ENCODE measurements at places on chromosomes 7 and 10. TPM values are rescaled to one million over a fixed set of nuclear protein-coding genes. Genes with fewer than 3 reads are reported as not detected.

DNA sequence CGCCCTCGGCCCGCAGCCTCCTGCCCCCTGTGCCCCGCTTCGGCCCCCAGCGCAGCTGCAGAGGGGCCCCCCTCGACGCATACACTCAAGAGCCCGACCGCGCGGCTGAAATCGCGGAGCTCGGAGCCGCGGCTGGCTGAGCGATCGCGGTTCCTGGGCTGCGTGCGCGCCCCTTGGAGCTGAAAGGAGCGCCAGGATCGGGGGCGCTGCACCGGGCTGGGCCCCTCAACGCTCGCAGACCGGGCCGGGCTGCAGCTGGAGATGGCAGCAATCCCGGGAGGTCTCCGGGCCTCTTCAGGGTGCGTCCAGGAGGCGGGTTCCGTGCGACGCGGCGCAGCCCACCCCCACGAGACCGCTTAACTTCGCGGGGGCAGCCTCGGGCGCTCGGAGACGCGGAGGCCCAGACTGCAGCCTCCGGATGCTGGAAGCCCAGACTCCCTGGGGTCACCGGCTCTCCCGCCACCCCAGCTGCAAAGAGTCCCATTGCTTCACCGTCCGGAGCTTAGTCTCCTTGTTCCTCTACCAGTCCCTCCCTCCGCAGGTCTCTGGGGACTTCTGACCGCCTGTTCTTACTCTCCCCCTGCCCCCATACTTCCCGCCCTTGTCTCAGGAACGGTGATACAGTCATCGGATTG, 73.0 kb upstream of the LRRC4 start:
- DNase-seq: peak; percentile 65

- DNase-seq: no peak
Measured at GRCh38 chr7:80918399-80918798, 452 bp downstream of the SEMA3C start.

DNA sequence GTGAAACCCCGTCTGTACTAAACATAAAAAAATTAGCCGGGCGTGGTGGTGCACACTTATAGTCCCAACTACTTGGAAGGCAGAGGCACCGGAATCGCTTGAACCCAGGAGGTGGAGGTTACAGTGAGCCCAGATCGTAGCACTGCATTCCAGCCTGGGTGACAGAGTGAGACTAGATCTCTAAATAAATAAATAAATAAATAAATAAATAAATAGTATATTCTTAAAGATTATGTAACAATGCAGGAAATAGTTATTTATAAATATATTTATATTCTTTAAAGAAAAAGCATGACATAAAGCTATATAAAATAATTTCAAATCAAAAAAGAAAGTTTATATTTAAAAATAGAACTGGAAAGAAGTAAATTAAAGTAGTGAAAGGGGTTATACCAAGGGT, 76.4 kb downstream of the MBL2 start:
- DNase-seq: no peak

DNA sequence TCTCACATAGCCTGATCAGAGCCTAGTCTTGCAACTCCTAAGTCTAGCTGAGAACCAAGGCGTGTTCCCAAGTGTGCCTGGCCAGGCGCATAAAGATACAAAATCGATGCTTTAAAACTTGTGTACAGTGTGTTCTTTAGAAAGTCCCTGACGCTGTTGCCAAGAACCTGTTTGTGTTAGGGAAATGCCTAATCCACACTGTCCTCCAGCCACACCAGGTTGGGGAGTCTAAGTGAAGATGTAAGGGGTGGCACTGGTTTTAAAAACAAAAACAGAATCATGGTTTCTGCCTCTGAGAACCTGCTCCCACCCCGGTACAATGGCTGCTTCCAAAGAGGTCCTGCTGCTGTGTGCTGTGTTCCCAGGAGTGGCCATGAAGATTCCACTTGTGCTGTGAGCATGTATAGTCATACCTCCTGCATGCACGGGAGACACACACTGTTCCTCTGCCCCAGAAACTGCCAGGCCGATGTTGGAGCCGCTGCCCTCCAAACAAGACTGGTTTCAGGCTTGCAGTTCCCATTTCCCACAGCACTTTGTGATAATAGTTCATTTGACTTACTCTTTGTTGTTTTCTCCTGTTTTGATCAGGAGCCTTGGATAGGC, 88.5 kb downstream of the CCNY start:
- no peak for DNase-seq

DNA sequence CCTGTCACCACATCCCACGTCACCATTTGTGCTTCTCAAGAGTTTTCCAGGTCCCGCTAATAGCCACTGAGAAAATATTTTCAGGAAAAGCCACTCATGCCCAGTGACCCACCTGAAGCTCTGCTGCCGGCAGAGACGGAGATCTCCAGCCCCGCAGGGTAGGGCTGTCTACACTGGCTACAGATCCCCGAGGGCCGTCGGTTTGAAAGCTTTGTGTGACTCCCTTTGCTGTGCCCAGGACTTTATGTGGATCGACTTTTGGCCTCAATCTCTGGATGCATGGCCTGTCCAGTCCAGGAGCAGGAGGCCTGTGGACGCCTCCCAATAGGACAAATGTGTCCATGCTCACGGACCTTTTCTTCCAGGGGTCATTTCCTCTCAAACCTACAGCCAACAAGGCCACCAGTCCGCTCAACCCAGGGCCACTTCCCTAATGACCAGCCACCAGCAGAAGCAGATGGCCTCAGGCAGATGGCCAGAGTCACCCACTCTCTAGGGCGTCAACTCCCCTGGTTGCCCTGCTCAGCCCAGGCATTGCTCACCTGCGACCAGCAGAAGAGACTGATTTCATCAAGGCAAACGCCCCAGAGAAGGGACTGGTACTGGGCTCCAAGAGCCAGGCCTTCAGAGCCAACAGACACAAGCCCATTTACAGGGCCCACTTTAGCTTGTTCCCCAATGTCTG, 76.4 kb downstream of the OAT start:
- no peak for DNase-seq

DNA sequence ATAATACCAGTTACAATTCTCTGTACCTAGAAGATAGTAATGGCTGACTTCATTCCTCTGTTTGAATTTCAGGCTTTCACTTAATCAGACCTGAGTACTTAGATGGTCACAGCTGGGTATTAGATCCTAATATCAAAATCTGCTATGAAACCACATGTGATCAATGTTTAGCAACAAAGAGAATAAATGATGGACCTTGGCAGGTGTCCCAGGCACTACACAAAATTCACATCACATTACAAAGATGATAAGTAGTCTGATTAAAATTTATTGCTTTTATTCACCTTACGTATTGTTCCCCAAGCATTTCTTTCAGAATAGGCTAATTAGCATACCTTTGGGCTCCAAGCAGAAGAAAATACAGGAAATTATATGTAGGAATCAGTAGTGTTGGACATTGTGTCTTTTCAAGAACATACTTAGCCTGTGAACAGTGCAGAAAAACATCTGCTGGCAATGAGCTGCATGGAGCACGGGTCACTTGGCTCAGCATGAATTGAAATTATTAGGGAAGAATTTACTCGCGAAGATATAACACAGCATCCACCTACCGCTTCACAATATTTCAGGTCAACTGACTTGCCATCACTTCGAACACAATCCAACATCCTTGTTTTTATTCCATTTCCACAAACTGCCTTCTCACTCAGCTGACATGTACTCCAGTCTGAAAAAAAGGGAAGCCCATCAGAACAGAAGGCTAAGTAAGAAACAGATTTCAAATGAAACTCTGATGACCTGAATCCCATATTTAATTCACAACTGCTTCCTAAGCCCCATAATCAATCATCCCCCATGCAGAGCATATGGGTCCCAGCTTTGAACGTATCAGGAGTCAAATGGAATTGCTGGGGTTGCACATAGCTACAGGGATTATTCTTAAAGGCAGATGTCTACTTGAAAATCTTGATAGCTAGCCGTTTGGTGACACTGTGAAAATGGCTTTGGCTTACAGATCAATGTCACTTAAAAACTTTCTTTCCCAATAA, 421.0 kb downstream of the THSD7A start:
- DNase-seq: no peak

DNA sequence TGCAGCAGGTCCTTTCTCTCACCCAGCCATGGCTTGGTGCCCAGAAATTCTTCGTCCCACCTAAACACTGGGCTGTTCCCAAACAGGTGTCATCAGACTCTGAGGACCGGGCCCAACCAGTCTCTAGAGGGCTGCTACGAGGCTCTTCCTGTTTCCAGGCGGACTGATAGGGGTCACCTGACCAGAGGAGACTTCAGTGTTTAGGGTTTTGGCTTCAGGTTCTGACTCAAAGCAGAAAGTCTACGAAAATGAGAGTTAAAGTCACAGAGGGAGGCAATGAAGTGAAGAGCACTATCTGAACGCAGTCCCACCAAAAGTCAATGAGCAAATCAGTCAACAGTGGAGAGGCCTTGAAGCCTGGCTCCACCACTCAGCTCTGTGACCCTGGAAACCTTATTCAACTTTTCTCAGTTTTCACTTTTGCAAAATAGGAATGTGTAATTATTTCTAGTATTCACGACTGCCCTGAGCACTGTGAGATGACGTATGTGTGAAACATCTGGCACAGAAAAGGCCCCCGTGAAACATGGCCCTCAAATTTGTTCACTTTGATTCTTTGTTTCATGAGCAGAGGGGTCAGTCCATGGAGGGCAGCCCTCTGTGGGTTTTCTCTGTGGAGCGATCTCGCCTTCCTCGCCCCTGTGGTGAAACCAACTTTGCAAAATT, 189.9 kb upstream of the PDE1C start:
- no peak for DNase-seq

- DNase-seq: no peak
Measured at GRCh38 chr7:75815418-75816064, 1.9 kb upstream of the CCL24 start.

GRCh38 chr10:30858499-30858898, 173.2 kb downstream of the ZNF438 start:
- DNase-seq: no peak

DNA sequence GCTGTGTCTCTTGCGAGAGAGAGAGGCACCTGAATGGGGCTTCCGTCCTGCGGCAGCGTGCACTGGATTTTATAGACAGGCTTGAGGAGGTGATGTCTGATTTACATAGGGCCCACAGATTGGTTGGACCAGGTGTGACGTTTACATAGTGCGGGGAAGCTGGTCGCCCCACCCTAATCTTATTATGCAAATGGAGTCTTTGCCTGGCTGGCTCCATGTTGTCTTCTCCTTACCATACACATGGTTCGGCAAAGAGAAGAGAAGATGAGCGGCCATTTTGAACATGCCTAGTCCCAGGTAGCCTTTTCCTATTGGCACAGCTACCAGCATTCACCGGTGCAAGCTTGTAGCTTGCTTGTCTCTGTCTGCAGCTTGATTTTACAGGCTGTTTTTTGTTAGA, 238.5 kb upstream of the GALNT17 start:
- DNase-seq: no peak

PIP gene
- not detected for total RNA-seq

PLAC9 gene
- not detected for total RNA-seq
